Activated gamma-delta T cell treated with Interleukin-2 at 50 U/mL for 16 hours (primary cell): ENCODE measurements at places on chromosomes 11 and 22.

GRCh38 chr11:7098235-7098832 lies 9.5 kb downstream of the RBMXL2 start:
- DNase-seq = no peak

GRCh38 chr11:94775567-94776327 lies 7.6 kb downstream of the AMOTL1 start:
- DNase-seq = no peak

DNA sequence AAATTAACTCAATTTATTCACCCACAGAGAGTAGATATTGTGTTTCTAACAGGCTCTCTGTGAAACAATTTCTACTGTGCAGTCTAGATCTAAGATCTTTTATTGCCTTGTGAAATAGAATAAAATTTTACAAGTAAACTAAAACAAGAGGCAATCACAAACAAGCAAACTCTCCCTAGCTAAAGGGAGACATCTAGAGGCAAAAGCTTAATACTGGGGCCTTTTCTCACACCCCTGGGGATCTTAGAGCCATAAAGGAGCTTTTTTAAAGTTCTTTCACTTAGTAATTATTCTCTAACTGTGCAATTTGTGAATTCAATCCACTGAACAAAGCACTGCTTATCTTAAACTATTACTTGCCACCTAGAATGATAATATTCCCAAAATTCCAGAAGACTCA lies 19.7 kb downstream of the ALG9 start:
- no peak for DNase-seq

DNA sequence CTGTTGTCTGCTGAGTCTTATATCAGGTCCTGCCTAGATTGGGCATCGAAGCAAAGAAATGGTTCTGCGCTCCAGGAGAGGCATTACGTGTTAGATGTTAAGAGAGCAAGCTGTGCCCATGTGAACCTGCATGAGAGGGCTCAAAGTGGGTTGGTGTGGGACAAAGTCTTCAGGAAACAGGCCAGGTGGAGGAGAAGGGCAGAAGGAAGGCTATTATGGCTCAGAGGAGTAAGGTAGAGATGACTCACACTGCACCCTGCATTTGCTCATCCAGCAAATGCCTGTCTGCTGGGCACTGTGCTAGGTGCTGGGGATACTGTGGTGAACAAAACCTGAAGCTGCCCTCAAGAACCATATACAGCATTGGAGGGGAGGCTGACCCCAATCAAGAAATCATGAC lies 5.8 kb downstream of the USP35 start:
- no peak for DNase-seq

- no peak for DNase-seq
These were observed 12.6 kb upstream of the ANO1 start for GRCh38 chr11:70065318-70066135.

DNA sequence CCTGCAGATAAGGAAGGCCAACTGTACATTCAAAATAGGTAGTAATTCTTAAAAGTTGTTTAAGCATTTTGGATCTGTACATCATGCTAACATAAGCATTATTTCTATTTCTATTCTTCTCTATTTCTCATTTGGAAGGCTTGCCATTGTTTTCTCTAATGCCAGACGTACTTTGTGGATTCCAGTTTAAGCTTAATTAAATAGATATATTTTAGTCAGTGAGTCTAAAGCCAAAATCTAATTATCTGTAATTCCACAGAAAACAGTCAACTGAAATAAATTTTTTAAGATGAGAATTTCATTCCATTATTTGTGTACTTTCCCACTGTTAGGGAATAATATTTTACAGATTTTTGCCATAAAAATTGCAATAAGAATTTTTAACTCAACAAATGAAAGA lies 123.0 kb downstream of the LUZP2 start:
- no peak for DNase-seq

DNA sequence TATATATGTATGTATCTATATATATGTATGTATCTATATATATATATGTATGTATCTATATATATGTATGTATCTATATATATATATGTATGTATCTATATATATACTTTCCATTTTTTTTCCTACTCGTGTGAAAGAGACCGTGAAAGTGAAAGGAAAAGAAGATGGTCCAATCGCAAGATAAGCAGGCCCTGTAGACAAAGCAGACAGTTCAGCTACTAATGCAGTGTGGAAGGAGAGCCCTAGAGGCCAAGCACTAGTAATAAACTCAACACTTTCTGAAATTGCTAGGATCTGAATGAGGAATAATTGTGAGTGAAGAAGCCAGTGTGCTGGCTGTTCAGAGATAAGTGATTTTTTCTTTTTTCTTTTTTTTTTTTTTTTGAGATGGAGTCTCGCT lies 47.2 kb downstream of the MCHR1 start:
- DNase-seq = no peak

GRCh38 chr22:21659864-21660525 lies 5.8 kb upstream of the PPIL2 start:
- DNase-seq = no peak

DNA sequence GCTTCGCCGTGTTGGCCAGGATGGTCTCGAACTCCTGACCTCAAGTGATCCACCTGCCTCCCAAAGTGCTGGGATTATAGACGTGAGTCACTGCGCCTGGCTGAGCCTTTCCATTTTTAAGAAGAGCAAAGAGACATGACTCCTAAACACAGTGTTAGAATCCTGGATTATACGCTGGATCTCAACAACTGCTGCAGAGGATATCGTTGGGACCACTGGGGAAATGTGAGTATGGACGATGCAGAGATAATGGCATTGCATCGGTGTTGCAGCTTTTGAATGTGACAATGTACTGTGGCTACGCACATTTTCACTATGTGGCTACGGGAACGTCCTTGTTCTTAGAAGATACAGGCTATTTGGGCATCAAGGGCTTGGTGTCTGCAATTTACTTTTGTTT lies 6.2 kb downstream of the MRGPRF start:
- no peak for DNase-seq

GRCh38 chr11:22763166-22763565 lies 66.4 kb downstream of the SVIP start:
- DNase-seq = no peak

- DNase-seq = no peak
These were observed 23.3 kb upstream of the TMPRSS5 start for GRCh38 chr11:113729456-113729855.

GRCh38 chr11:94544646-94545263 lies 1.0 kb downstream of the FUT4 start:
- DNase-seq = no peak

DNA sequence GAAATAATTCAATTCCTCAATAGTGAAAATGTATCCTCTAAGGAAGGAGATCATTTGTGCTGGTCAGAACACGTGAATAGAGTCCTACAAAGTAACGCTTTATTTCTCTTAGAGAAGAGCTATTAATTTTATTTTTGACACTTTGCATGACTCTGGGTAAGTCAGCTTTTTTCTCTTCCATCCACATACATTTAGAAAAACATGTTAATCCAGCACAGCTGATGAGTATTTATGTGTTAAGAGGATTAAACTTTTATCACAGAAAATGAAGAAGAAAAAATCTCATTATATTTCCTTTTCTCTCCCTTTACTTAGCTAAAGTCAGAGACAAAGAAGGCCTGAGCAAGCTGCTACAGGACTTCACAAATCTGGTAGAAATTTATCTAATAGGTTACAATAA lies 649.5 kb upstream of the CCDC179 start:
- no peak for DNase-seq

- no peak for DNase-seq
These were observed 38.5 kb upstream of the PPARA start for GRCh38 chr22:46111645-46112306.

GRCh38 chr11:92698742-92699141 lies 270.7 kb upstream of the MTNR1B start:
- DNase-seq = no peak

GRCh38 chr11:35803115-35803514 lies 140.5 kb downstream of the TRIM44 start:
- DNase-seq = no peak
